Prostate gland (tissue), 2 donors: ENCODE measurements at places on chromosomes 13 and 19. TPM values are rescaled to one million over a fixed set of nuclear protein-coding genes. Genes with fewer than 3 reads are reported as not detected.

F10 gene
- 10.2 TPM for total RNA-seq

B9D2 gene
- total RNA-seq, result 10.7 TPM

SHD gene
- total RNA-seq, result 18.0 TPM

DNA sequence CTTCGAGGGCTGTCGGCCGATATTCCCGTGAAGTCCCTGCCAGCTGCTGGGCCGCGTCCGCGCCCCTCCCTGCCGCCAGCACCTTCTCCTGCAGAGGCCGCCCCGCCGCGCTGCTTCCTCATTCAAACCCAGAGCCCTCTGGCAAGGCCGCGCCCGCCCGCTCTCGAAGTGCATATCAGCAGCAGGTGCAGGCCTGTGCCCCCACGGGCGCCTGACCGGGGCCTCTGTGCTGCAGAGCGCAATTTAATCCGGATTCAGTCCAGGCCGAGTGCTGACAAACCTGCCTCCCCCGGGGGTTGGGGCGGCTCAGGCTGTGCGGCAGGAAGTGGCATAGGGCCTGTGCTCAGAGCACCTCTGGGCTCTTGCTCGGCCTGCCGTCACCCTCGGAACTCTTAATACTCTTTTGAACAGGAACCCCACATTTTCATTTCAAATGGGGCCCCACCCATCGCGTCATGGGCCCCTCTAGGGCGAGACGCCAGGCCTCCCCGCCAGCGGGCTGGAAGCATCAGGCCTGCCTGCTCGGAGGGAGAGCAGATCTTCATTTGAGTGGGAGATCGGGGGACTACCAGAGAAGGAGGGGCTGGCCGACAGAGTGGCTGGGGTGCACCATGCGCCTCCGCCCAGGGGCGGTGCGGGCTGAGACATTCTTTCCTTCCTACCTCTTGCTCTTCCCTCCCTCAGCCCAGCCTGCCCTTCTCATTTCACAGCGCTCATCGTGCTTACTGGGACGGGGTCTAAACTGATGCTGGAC, 125.7 kb downstream of the TNFRSF19 start:
- DNase-seq, result no peak

DNA sequence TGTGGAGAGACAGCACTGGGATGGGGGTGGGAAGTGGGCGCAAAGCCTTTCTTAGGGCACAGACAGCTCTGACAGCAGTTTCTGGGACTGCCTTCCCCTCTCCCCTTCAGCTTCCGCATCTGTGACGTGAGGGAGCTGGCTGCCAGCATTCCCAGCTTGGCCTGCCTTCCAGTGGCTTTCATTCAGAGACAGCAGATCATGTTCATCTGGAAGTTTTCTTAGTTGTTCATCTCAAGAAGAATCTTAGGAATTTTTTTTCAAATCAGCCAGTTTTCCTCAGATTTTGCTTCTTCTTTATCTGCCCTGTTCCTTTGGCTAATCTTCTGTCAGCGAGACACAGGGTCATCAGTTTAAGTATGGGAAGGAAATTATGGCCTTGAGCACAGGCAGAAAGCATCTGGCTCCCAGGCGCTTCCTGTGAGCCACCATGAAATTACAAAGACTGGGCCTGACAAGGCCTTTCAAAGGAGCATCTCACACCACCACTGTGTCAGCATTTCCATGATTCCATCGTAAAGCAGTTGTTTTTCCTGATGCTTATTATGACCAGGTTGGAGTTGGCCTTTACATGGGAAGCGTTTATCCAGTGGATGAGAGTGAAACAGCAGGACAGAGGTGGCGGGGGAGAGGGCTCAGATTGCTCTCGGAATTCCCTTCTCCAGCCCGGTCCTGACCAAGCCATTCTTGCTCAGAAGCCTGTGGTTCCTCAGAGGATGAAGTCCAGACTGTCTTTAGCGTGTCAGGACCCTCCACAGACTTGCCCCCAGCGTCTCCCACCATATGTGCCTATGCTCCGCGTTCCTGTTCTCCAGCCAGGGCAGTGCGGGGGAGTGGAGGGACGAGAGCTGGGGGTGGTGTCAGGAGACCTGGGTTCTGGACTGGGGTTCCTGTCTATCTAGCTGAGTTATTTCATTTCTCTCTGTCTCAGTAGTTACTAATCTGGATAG, 43.6 kb downstream of the ARHGAP35 start:
- DNase-seq, result no peak

DNA sequence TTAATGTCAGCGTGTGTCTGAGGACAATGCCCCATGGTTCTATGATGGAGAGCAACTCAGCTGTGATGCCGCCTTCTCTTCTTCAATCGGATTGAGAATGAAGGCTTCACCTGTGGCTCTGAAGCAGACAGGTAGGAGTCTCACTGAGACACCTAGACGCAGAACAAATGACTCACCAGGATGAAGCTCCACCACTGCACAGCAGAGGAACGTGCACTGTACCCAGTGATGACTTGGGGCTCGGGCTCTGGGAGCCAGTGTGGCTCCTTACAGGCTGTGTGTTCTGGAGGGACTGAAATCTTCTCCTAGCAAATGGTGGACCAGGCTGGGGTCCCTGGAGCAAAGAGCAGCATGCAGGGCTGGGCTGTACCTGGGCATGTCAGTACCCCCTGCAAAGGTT, 44.0 kb downstream of the CCDC70 start:
- no peak for DNase-seq

GRCh38 chr19:9487016-9487415, 11.4 kb downstream of the ZNF560 start:
- DNase-seq, result no peak

DNA sequence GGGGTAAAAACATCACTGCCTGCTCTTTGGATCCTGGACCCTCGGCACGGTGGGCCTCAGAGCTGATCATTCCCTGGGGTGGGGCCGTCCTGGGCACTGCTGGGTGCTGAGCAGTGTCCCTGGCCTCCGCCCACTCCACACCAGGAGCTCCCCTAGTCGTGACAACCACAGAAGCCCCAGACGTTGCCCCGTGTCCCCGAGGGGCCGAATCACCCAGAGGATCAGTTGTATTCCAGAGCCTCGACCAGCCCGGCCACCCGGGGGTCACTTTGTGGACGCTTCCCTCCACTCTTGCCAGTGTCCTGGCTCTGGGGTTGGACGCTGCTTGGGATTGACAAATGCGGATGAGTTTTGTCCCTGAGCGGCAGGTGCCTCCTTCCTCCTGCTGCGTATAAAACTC, 10.2 kb downstream of the C2CD4C start:
- no peak for DNase-seq
